ENCODE measurements at places on chromosomes 5 and 9.

- no peak overlapping the region for H3K4me3 ChIP-seq
- peaks cover 12% of the 10 kb centered on the region for H3K4me1 ChIP-seq
- H3K27ac ChIP-seq, result no peak overlapping the region
These were observed 451.8 kb upstream of the PTGER4 start for GRCh38 chr5:40227931-40228330.

GRCh38 chr5:179753971-179754370, 21.3 kb downstream of the MAML1 start:
- no peak for DNase-seq
- H3K27me3 ChIP-seq, result no peaks in the 10 kb centered on the region
- H3K4me1 ChIP-seq, result peaks cover 26% of the 10 kb centered on the region
- peaks cover 17% of the 10 kb centered on the region for H3K36me3 ChIP-seq
- H3K27ac ChIP-seq, result no peak overlapping the region

- H3K27ac ChIP-seq, result no peak overlapping the region
- DNase-seq, result no peak
- H3K4me1 ChIP-seq, result peaks cover 9% of the 10 kb centered on the region
- H3K4me3 ChIP-seq, result no peak overlapping the region
These were observed 23.7 kb upstream of the OR2S2 start for GRCh38 chr9:35981699-35982098.

DNA sequence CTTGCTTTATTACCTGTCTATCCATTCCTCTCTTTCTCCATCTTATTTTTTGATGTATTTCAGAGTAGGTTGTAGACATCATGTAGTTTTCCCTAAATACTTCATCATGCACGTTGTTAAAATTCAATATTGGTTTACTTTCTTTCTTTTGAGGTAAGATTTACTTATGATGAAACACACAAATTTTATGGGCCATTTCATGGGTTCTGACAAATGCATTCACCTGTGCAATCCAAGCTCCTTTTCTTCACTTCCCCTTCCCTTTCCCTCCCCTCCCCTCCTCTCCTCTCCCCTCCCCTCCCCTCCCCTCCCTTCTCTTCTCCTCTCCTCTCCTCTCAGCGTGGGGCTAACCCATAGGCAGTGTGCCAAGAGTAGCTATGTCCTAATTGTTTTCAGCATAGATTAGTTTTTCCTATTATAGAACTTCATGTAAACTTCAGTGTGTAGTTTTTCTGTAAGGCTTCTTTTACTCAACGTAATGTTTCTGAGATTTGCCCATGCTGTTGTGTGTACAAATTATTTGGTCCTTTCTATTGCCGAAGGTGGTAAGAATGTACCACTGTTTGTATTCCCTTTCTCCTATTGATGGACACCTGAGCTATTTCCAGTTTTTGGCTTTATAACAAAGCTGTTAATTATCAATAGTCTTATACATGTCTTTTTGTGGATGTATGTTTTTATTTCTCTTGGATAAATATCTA, 92.9 kb upstream of the CLINT1 start:
- no peak overlapping the region for H3K27ac ChIP-seq
- H3K27me3 ChIP-seq, result peaks cover 23% of the 10 kb centered on the region
- peaks cover 4% of the 10 kb centered on the region for H3K4me1 ChIP-seq
- DNase-seq, result no peak
- no peaks in the 10 kb centered on the region for H3K36me3 ChIP-seq
- H3K4me3 ChIP-seq, result no peak overlapping the region

DNA sequence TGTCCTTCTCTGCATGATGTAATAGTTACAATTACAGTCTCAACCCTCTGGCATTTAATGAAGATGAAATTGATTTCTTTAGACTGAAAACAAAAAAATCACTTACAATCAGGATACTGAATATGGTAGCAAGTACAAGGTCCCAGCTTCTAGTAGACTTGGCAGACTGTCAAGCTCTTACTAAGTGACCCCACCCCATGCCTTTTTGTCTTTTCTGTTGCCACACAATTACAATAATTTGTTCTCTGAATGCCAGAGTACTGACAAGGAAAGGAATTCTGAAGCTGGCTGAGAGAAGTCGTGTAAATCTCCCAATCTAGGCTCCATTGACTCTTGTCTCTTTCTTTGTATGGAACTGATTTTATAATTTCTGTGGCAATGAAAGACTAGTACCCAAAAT, 154.2 kb downstream of the TMC1 start:
- no peaks in the 10 kb centered on the region for H3K27me3 ChIP-seq
- no peak overlapping the region for H3K27ac ChIP-seq
- H3K4me3 ChIP-seq, result no peak overlapping the region
- no peak for DNase-seq
- H3K36me3 ChIP-seq, result no peaks in the 10 kb centered on the region

DNA sequence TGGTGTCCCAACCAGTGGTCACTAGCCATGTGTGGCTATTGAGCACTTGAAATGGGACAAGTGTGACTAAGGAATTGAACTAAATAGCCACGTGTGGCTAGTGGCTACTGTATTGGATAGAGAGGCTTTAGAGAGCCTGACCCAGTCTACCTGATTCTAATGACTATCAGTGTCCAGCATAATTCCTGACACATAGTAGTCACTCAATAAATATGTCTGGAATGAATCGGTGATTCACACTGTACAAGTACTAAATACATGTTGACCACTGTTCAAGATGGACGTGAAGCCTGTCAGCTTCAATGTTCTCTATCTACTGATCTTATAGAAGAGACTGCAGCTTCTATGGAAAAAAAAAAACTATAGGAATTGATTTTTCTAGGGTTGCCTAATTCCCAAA, 57.7 kb upstream of the MAST4 start:
- no peak overlapping the region for H3K27ac ChIP-seq
- H3K27me3 ChIP-seq, result no peaks in the 10 kb centered on the region
- H3K4me3 ChIP-seq, result no peak overlapping the region
- H3K4me1 ChIP-seq, result no peaks in the 10 kb centered on the region
- no peak for DNase-seq
- no peaks in the 10 kb centered on the region for H3K36me3 ChIP-seq

- H3K4me3 ChIP-seq, result no peak overlapping the region
- H3K36me3 ChIP-seq, result no peaks in the 10 kb centered on the region
- no peak overlapping the region for H3K27ac ChIP-seq
- peaks cover 50% of the 10 kb centered on the region for H3K27me3 ChIP-seq
- peaks cover 14% of the 10 kb centered on the region for H3K4me1 ChIP-seq
These were observed 25.4 kb upstream of the UBAC1 start for GRCh38 chr9:135986605-135987004.

GRCh38 chr9:114314881-114315722, 7.8 kb upstream of the ORM1 start:
- H3K27me3 ChIP-seq, result peaks cover 13% of the 10 kb centered on the region

- peak overlapping the region; percentile 35 for H3K27ac ChIP-seq
- no peak overlapping the region for H3K4me3 ChIP-seq
- H3K27me3 ChIP-seq, result no peaks in the 10 kb centered on the region
- peak; percentile 41 for DNase-seq
These were observed 13.6 kb downstream of the ARHGAP26 start for GRCh38 chr5:142783601-142784341.

- no peak overlapping the region for H3K27ac ChIP-seq
- no peaks in the 10 kb centered on the region for H3K27me3 ChIP-seq
- DNase-seq, result no peak
- H3K4me3 ChIP-seq, result no peak overlapping the region
- no peaks in the 10 kb centered on the region for H3K4me1 ChIP-seq
These were observed 424.0 kb upstream of the RGMB start for GRCh38 chr5:98349251-98349989.

DNA sequence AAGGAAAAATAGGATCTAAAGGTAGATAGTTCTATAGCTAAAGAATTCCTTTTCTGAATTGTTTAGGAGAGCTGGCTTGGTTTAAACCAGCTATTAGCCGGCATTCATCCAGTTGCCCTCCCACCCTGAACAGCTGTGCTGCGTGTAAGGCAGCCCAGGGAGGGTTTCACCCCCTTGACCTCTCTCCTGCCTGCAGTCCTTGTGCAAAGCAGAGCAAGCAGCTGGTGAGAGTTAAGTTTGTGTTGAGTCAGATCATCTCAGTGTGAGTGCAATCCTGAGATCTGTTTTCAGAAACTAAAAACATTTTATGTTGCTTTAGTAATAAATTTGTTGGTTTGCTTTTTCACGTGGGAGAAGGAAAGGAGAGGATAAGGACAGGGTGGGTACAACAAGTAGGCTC, 13.0 kb downstream of the SLC25A25 start:
- no peak overlapping the region for H3K27ac ChIP-seq
- H3K4me1 ChIP-seq, result peaks cover 43% of the 10 kb centered on the region
- H3K27me3 ChIP-seq, result no peaks in the 10 kb centered on the region
- H3K4me3 ChIP-seq, result no peak overlapping the region
- H3K36me3 ChIP-seq, result peaks cover 37% of the 10 kb centered on the region
- DNase-seq, result no peak

GRCh38 chr5:127072861-127073846, at the start of gene C5orf63:
TSS of gene C5orf63 (minus strand) at chr5:127073502. CDS start at chr5:127058995, 14,507 bp downstream.
- H3K36me3 ChIP-seq, result peaks cover 6% of the 10 kb centered on the region
- H3K4me3 ChIP-seq, result peak within 1 kb of the TSS; percentile 74
- H3K27me3 ChIP-seq, result peaks cover 4% of the 10 kb centered on the region
- peak within 1 kb of the TSS; percentile 35 for H3K27ac ChIP-seq

DNA sequence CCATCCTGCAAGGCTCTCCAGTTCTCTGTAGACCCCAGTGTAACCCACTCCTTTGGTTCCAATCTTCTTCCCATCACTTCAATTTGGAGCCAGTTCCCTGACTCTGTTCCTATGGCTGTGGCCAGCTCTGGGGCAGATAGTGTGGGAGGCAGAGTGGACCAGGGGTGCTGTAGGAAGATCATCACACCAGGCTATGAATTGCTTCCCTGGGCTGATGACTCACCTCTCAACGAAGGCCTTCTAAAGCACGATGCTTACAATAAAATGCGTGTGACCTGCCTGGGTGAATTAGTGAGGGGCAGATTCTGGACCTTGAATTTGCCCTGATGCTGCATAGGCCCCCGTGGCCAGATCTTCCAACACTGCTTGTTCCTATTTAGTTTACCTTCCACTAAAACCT, 289.7 kb downstream of the FBXL7 start:
- no peak for DNase-seq
- no peaks in the 10 kb centered on the region for H3K4me1 ChIP-seq
- no peak overlapping the region for H3K4me3 ChIP-seq
- H3K27me3 ChIP-seq, result no peaks in the 10 kb centered on the region

- no peak for DNase-seq
- H3K36me3 ChIP-seq, result no peaks in the 10 kb centered on the region
- no peaks in the 10 kb centered on the region for H3K4me1 ChIP-seq
These were observed 156.7 kb downstream of the ADAMTS12 start for GRCh38 chr5:33735072-33735471.

GRCh38 chr5:28399211-28399610, 1360.8 kb upstream of the CDH9 start:
- no peaks in the 10 kb centered on the region for H3K27me3 ChIP-seq
- H3K36me3 ChIP-seq, result no peaks in the 10 kb centered on the region
- no peak overlapping the region for H3K27ac ChIP-seq
- no peak overlapping the region for H3K4me3 ChIP-seq

DNA sequence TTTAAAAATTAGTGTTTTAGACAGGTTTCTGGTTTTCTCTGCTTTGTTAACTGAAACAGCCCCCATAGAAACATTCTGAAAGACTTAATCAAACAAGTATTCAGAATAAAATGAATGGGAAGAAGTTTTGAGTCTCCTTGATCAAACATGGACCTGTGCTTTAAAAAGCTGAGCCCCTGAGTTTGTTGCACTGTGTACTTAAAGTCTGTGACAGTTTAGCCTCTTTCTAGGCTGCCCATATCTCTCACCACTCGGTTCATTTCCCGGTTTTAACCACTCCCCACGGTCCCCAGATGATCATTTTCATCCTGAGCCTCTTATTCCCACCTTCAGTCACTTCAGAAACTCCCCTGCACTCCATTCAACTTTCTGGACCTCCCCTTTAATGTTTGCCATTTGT, 215.9 kb upstream of the DMRT1 start:
- no peak for DNase-seq
- H3K27me3 ChIP-seq, result peaks cover 9% of the 10 kb centered on the region
- H3K4me1 ChIP-seq, result peaks cover 12% of the 10 kb centered on the region
- no peak overlapping the region for H3K4me3 ChIP-seq

DNA sequence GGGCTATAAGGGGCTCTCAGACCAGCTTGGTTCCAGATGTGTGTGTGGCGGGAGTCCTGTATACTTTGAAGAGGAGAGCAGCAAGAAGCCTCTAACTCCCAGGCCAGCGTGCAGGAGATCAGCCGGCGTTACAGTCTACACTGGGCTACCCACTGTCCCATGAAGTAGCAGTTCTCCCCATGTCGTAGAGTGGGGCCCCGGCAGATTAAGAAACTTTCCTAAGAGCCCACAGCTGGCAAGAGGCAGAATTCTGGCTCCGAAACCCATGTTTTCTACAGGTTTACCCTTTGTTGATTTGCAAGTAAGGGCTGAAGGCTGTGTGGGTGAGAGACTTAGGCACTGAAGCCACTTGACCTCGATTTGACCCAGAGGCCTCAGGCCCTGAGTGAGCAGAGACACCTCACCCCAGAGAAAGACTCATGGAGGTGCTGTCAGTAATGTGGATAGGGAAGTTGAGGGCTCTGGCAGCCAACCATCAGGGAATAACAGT, 881 bp upstream of the B4GALT1 start:
- H3K36me3 ChIP-seq, result peaks cover 22% of the 10 kb centered on the region
- DNase-seq, result no peak
- no peaks in the 10 kb centered on the region for H3K27me3 ChIP-seq
- peaks cover 63% of the 10 kb centered on the region for H3K4me1 ChIP-seq
- H3K27ac ChIP-seq, result peak overlapping the region; percentile 97
- peak overlapping the region; percentile 92 for H3K4me3 ChIP-seq

DNA sequence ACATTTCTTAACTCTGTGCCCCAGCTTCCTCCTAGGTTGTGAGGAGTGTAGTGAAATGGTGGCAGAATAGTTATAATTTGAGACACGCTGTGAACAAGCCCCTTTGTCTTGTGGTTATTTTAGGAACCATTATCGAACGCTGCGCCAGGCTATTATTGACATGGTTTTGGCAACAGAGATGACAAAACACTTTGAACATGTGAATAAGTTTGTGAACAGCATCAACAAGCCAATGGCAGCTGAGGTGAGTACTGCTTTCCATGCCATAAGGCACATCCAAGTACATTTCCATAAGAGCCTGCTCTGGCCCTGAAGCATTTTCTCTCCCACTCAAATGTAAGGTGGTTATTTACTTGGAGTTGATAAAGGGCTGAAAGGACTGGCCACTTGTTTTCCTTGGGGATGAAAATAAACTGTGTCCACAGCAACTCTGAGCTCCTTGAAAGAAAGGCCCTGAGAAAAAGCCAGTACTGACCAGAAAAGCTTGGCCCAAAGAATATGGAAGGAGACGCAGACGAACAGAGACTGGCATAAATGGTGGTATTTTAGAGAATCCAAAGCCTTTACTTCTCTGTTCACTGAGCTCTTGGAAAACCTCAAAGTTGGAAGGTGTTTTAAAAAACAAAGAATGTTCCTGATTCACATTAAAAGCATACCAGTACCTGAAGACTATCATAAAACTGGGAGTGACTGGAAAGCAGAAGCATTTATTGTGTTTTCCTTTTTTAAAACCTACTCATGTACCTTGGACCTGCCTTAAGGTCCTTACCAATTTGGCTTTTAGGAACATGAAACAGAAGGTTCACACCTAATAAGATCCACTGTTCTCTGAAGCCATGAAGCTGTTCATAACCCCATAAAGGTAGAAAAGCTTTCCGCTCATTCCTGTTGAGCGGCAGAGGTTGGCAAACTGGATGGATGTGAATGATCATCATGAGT, 72.2 kb downstream of the WDR41 start:
- peaks cover 15% of the 10 kb centered on the region for H3K27me3 ChIP-seq
- no peak overlapping the region for H3K4me3 ChIP-seq
- H3K27ac ChIP-seq, result no peak overlapping the region
- no peak for DNase-seq
- no peaks in the 10 kb centered on the region for H3K36me3 ChIP-seq

- DNase-seq, result peak; percentile 76
- peaks cover 39% of the 10 kb centered on the region for H3K4me1 ChIP-seq
- H3K4me3 ChIP-seq, result peak overlapping the region; percentile 92
- peaks cover 17% of the 10 kb centered on the region for H3K27me3 ChIP-seq
- peaks cover 34% of the 10 kb centered on the region for H3K36me3 ChIP-seq
These were observed 1.0 kb downstream of the TLE4 start for GRCh38 chr9:79572608-79573411.

Measured in activated naive CD4-positive, alpha-beta T cell treated with anti-CD3 and anti-CD28 coated beads, Interleukin-2, amount 10 ng/mL, durations not matched to agents 7 days and 5 days (primary cell).